ENCODE measurements at places on chromosomes 13 and 19.

- no peak for DNase-seq
Observed at GRCh38 chr19:17889609-17890214, 18.0 kb downstream of the SLC5A5 start.

DNA sequence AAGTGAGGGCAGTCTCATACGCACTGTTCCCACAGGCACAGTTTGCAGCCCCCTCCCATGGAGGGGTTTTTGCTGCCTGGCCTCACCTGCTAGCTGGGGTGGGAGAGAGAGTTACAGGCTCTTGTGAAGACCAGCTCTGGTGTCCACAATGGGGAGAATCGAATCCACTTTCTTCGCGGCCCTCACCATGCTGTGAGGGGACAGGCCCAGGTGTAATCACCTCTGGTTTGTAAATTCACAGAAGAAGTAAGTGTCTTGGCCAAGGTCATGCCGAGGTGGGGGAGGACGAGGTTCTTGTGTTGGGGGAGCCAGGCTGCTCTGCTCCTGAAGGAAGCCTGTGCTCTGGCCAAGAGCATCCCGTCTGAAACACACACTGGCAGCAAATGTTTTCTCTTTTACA lies 39.5 kb downstream of the TEX29 start:
- DNase-seq = no peak

GRCh38 chr19:30064348-30064699 lies 122.3 kb downstream of the URI1 start:
- no peak for DNase-seq

GRCh38 chr19:50906217-50906616 lies 5.0 kb downstream of the KLK4 start:
- peak; percentile 20 for DNase-seq
